ENCODE measurements at places on chromosomes 13 and 19. TPM values are rescaled to one million over a fixed set of nuclear protein-coding genes. Genes with fewer than 3 reads are reported as not detected.

The C19orf44 gene
- total RNA-seq: 1.9 TPM

The CEACAM16 gene
- 1.0 TPM for total RNA-seq

The ICAM5 gene
- total RNA-seq: 0.22 TPM

The TUBGCP3 gene
- total RNA-seq: 20.2 TPM

The LPAR6 gene
- 2.9 TPM for total RNA-seq

The SHD gene
- total RNA-seq: not detected

The LMTK3 gene
- 2.3 TPM for total RNA-seq

The SIGLEC11 gene
- total RNA-seq: 26.5 TPM

The NPAS1 gene
- total RNA-seq: 0.12 TPM

The PTPRH gene
- total RNA-seq: 9.6 TPM

The PTH2 gene
- total RNA-seq: not detected

The HSPB6 gene
- total RNA-seq: 16.4 TPM

The KIR3DL1 gene
- total RNA-seq: not detected

The PLPPR3 gene
- not detected for total RNA-seq

The KLF1 gene
- total RNA-seq: 0.22 TPM

The PNMA8A gene
- total RNA-seq: 5.1 TPM

The SMAD9 gene
- total RNA-seq: 1.6 TPM

The KIR2DL1 gene
- not detected for total RNA-seq

The LATS2 gene
- total RNA-seq: 9.1 TPM

The PDX1 gene
- total RNA-seq: 10.9 TPM

The ZNF780A gene
- 7.4 TPM for total RNA-seq

The ZNF561 gene
- total RNA-seq: 16.1 TPM

The ELSPBP1 gene
- not detected for total RNA-seq

The CLEC17A gene
- 0.15 TPM for total RNA-seq

The SMIM17 gene
- 0.17 TPM for total RNA-seq

The IGFL4 gene
- total RNA-seq: not detected

The FCGBP gene
- 63.9 TPM for total RNA-seq

The IGFL2 gene
- not detected for total RNA-seq

The FFAR2 gene
- total RNA-seq: not detected

The TSSK6 gene
- 2.3 TPM for total RNA-seq

The SPACA4 gene
- not detected for total RNA-seq

The THAP8 gene
- 0.88 TPM for total RNA-seq

The KLK15 gene
- not detected for total RNA-seq

The TMEM238 gene
- 21.4 TPM for total RNA-seq

The RASA3 gene
- 11.1 TPM for total RNA-seq

The PDE4A gene
- 12.6 TPM for total RNA-seq

The NANOS3 gene
- total RNA-seq: 0.39 TPM

The NCAN gene
- total RNA-seq: not detected

The ICAM4 gene
- 0.20 TPM for total RNA-seq

The SLC25A23 gene
- total RNA-seq: 19.7 TPM

The TMC4 gene
- 57.4 TPM for total RNA-seq

The CEACAM6 gene
- 9.0 TPM for total RNA-seq

The PRKCG gene
- 0.38 TPM for total RNA-seq

The PRR22 gene
- 0.61 TPM for total RNA-seq

The HOMER3 gene
- 15.2 TPM for total RNA-seq

The ADGRE1 gene
- total RNA-seq: not detected
